Activated CD8-positive, alpha-beta memory T cell treated with anti-CD3 and anti-CD28 coated beads, Interleukin-2, amount 10 ng/mL, durations not matched to agents 7 days and 5 days (primary cell): ENCODE measurements at places on chromosomes 13 and 19. TPM values are rescaled to one million over a fixed set of nuclear protein-coding genes. Genes with fewer than 3 reads are reported as not detected.
A peak's percentile ranks its signal among the peaks of the same experiment; 100 is the strongest.

GRCh38 chr19:30631033-30631370, 258.8 kb downstream of the ZNF536 start:
- DNase-seq: no peak

DNA sequence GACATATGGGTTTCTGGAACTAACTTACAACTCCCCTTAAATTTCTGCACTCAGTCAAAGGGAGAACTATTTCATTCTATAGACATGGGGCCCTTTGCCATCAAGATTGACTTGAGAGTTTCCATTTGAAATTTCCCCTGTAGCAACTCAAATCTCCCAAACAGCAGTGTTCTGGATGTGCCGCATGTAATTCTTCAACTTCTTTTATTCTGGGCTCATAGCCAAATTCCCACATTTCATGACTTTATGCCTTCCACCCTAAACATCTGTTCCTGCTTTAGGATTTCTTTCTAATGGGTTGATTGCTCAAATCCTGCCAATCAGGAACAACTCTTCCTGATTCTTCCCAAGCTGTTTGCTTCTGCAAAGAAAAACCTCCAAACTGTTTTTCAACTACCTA, 336.0 kb downstream of the TBC1D4 start:
- DNase-seq: no peak

- DNase-seq: no peak
Measured at GRCh38 chr13:50936679-50937078, 27.1 kb downstream of the RNASEH2B start.

The MEIOSIN gene
- not detected for total RNA-seq

- DNase-seq: no peak
Measured at GRCh38 chr19:38281811-38282566, 17.6 kb downstream of the SPINT2 start.

The SHANK1 gene
- total RNA-seq: not detected

The IRGC gene
- not detected for total RNA-seq

DNA sequence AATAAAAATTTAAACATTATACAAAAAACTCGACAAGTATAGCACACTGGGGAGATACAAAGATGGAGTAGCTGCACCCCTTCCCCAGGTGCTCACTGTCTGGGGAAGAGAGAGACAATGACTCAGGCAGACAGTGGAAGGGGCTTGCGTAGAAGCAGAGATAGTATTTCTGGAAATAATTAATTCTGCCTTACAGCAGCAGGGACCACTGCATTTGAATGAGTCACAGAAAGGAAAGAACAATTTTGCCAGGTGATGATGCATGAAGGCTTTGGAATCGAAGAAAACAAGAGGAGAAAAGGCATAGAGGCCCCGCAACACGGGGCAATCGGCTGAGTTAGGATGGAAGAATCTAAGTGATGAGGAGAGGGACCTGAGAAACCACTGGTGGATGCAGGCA, 447.4 kb downstream of the EFNB2 start:
- DNase-seq: no peak

- no peak for DNase-seq
Measured at GRCh38 chr13:114099191-114099590, 33.2 kb downstream of the RASA3 start.

DNA sequence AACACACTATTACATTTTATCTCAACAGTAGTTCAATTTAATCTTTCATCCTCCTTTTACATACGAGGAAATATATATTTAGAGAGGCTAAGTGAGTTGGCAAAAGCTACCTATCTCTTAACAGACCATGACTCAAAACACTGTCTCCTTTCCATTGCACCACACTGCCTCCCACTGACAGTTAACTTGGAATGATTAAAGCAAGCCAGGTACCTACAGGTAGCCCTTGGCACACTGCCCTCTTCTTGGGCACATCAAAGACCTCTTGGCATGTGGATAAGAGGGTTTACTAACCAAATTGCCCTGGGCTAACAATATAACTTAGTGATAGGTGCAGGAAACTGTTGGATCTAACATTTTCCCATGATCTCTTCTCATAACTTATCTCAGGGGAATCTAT, 1.8 kb downstream of the ABHD13 start:
- no peak for DNase-seq

GRCh38 chr13:23787464-23787863, 101.7 kb downstream of the MIPEP start:
- DNase-seq: no peak

GRCh38 chr13:78325585-78325984, 277.8 kb downstream of the POU4F1 start:
- DNase-seq: no peak

The CEACAM3 gene
- total RNA-seq: not detected

DNA sequence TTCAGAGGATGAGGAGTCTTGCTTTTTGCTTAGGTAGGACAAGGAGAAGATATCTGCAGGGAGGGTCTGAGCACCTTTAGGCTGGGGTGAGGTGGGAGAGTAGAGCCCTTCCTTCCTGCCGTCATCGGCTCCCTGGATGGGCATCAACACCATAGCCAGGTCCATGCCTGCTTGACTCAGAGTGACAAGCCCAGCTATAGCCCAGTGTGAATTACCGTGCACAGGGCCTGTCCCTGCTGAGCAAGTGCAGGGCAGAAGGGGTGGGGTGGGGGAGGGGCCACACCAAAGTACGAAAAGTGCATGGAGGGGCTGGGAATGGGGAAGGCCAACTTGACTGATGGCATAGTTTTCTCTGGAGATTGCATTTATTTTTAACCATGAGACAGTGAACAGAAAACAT, 30.3 kb upstream of the RNF113B start:
- DNase-seq: no peak

- DNase-seq: peak; percentile 58
Measured at GRCh38 chr13:24161010-24161775, 673 bp downstream of the SPATA13 start.

The PSG3 gene
- not detected for total RNA-seq

The RELB gene
- total RNA-seq: 22.4 TPM

GRCh38 chr13:106588367-106588766, 20.4 kb upstream of the ARGLU1 start:
- no peak for DNase-seq

The CELF5 gene
- total RNA-seq: not detected

The CCDC8 gene
- not detected for total RNA-seq

The ZNF99 gene
- not detected for total RNA-seq

DNA sequence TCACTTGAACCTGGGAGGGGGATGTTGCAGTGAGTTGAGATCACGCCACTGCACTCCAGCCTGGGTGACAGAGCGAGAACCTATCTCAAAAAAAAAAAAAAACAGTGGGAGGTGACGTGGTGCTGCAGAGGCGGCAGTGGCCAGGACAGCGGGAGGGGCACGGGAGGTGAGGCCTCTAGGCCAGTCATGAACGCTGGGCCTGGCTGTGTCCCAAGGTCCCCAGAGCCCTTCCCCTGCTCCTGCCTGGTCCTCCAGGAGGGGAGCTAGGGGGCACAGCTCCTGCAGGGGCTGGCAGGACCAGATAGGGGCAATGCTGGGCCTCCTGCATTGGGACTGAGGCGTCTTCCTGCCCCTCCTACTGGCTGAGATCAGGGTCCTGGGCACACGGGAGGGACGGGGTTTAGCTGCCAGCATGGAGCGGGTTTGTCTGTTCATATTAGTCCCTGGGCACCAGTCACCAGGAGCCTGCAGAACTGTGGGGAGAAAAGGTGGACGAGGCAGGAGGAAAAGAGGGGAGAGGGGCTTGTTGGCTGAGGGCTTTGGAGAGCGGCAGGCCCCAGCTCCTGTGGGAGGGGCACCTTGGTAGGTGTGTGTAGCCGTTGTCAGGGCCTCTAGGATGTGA, 4.5 kb downstream of the MAP2K7 start:
- no peak for DNase-seq

- no peak for DNase-seq
Measured at GRCh38 chr19:49080392-49080791, 4.9 kb upstream of the SNRNP70 start.

DNA sequence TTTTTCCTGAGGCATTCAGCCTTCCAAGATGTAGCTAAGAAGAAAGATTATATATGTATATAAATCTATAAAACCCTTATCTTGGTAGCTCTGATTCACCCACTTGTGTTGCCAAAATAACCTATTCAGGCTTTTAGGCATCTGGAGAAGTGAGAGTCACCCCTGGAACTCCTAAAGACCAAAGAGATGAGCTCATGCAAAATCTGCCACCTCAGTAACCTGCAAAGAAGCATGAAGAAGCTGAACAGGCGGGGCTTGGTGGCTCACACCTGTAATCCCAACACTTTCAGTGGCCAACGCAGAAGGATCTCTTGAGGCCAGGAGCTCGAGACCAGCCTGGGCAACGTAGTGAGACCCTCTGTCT, 393.7 kb downstream of the FOXO1 start:
- DNase-seq: no peak

- no peak for DNase-seq
Measured at GRCh38 chr19:32254509-32254890, 90.9 kb upstream of the ZNF507 start.

The RNF113B gene
- total RNA-seq: not detected

- DNase-seq: no peak
Measured at GRCh38 chr13:27360562-27360961, 63.9 kb upstream of the GTF3A start.

The ANGPTL8 gene
- not detected for total RNA-seq

DNA sequence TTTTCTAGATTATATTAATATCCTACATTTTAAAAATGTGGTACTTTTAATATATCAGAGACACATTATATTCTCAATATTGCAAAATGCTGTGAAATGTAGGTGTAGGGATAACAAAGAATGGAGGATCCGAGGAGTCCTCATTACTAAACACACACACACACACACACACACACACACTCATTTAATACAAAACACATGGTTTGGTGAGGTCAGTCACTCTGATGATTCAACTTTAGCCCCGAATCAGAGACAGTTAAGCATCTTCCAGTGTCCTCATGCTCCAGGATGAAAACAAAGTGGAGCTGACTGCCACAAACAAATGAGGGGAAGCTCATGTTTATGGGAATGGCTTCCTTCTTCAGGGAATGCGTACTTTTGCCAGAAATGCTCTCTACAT, 147.5 kb downstream of the CYSLTR2 start:
- no peak for DNase-seq

DNA sequence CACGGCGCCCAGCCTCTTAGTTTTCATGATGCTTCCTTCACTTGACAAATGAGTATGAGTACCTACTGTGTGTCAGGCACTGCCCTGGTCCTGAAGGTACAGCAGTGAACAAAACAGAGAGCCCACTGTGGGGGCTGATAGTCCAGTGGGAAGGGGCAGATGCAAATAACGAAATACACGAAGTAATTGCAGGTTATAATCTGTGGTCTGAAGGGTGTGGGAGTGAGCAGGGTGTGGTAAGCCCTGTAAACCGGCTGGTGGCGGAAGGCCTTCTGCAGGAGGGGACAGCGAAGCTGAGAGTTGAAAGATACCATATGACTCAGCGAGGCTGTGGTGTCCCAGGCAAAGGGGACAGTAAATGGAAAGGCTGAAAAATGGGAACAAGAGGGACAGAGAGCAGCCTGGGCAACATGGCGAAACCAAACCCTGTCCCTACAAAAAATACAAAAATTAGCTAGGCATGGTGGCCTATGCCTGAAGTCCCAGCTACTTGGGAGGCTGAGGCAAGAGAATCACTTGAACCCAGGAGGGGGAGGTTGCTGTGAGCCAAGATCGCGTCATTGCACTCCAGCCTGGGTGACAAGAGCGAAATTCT, 60.5 kb downstream of the MAP4K1 start:
- peak; percentile 91 for DNase-seq

GRCh38 chr13:113747291-113747833, 11.7 kb upstream of the TMEM255B start:
- DNase-seq: no peak

GRCh38 chr19:29882719-29883105, 59.3 kb upstream of the URI1 start:
- DNase-seq: no peak

DNA sequence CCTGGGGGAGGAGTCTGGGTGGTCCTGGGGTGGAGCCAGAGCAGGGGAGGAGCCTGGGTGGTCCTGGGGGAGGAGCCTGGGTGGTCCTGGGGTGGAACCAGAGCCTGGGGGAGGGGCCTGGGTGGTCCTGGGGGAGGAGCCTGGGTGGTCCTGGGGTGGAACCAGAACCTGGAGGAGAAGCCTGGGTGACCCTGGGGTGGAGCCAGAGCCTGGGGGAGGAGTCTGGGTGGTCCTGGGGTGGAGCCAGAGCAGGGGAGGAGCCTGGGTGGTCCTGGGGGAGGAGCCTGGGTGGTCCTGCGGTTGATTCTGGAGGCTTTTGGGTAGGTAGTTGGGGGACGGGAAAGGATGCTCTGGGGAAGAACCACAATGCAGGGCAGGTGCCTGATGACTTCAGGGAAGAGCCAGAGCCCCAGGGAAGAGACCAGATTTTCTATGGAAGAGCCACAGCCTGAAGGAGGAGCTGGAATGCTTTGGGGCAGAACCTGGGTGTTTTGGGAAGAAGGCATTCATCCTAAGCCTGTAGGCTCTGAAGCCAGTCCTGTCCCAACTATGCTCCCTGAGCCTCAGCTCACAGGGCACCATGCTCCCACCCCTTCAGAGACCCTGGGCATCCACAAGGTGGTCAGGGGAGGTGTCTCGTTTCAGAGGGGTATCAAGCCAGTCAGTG, 15.0 kb downstream of the MRPS12 start:
- DNase-seq: no peak

DNA sequence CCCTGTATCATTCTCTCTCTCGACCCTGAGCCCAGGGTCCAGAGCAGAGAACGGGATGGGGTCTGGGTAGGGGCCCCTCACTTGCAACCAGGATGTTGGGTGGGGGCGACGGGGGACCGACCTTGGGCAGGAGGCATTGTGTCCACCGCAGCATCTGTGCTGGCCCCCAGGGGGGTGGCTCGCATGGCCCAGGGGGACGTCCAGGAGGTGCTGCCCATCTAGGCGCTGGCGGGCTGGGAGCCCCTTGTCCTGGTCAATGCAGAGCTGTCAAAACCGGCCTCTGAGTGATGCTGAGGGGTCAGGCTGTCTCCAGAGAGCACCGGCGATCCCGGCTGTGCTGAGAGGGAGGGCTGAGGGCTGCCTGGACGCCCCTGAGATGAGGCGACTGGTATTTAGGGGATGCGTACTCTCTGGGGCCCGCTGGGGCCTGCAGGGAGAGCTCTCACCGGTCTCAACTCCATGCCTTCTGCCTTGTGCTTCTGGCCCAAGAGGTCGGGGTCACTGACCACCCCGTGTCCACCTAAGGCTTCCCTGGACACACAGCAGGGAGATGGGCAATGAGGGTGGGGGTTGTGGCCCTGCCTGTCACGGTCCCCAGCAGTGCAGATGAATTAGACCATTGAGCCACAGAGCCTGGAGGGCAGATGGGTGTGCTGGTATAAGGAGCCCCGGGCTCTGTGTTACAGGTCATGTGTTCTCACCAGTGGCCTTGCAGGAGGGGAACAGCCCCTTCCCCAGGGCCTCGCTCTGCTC, 8.6 kb downstream of the RPS9 start:
- DNase-seq: no peak

The ZNF557 gene
- 13.3 TPM for total RNA-seq

GRCh38 chr13:60572003-60572798, 175.2 kb downstream of the TDRD3 start:
- no peak for DNase-seq

The SHISA7 gene
- not detected for total RNA-seq

DNA sequence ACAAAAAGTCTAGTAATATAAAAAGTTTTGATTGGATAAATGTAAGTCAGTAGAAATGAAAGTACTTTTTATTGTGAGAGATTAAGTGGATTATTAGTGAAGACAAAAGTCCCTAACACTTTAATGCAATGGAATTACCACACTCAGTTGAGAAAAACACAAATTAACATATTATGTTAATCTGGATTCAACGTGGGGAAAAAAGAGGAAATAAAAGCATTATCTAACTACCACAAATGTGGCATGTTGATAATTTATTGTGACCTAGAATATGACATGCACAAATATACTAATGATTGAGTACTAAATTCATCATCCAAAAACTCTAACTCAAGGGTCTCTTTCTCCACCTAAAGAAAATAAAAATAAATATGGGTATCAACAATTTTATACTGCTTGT, 41.5 kb downstream of the FOXO1 start:
- DNase-seq: no peak
